ENCODE measurements at places on chromosomes 6 and 20.

DNA sequence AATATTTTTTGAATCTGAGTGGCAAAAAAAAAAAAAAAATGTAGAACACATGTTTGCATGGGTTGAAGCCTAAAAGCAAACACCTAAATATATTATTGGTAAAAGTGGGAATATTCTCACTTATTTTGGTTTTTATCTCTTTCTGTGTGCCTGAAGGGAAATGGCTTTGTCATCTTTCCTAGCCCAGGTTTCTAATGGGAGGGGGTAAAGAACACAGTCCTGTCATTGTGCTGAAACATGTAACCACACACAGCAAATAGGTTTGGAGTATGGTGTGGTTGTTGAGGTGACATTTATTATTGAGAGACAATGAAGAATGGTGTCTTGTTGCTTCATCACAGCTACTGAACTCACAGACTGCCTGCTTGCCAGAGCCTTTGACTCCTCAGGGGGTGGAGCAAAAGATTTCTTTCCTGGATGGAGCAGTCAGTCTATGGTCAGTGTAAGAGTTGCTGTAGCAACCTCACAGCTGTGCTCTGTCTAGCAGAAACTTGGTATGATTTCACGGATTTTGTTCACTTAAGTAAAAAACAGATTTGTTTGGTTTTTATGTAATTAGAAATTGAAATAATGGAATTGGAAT lies 70.2 kb downstream of the CEP57L1 start:
- no peak for DNase-seq

- no peak for DNase-seq
Observed at GRCh38 chr6:42522036-42522435, 41.8 kb upstream of the UBR2 start.

DNA sequence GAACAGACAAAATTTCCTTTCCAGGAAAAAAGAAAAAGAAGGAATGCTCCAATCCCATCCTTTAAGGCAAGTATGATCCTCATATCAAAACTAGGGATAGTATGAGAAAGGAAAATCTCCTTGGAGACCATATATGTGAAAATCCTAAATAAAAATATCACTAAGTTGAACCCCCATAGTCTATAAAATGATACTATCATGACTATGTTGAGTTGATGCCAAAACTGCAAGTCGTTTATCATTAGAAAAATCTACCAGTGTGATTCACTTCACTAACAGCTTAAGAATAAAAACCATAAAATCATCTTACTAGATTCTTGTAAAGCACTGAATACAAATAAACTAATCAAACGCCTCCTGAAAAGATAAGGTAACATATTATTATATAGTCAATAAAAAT lies 76.6 kb upstream of the STXBP5 start:
- DNase-seq = no peak

- peak; percentile 73 for DNase-seq
Observed at GRCh38 chr20:62925420-62926228, 681 bp downstream of the DIDO1 start.

- no peak for DNase-seq
Observed at GRCh38 chr20:34452281-34452982, 63.8 kb upstream of the DYNLRB1 start.

DNA sequence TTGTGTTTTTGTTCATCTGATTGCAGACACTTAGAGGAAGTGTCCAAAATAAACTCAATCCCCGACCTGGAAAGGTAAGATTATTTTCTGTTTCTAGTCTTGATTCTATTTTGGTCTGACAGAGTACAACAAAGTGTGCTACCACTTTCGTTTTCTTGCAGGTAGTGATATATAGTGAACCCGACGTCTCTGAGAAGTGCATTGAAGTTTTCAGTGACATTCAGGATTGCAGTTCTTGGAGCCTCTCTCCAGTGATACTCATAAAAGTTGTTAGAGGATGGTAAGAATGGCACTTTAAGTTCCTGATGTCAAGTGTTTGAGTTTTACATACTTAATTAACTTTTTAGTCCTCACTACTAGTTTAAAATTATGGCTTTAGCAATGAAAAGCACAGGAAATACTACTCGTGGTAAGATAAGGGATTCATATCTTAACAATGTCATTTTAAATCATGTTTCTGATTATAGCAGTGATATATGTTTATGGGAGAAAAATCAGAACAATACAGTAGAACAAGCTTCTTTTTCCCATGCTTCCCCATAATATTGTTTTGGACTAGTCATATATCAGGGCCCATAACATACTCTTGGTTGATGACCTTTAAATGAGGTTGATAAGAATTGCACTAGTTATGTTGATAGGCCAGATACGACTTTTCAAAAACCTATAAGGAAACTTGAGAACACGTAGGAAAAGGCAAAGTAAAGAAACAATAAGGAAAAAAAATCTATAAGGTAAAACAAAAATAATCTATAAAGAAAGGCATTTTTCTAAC lies 104.0 kb downstream of the RTN4IP1 start:
- DNase-seq = no peak

- DNase-seq = no peak
Observed at GRCh38 chr6:148293181-148293995, 49.2 kb upstream of the SASH1 start.

DNA sequence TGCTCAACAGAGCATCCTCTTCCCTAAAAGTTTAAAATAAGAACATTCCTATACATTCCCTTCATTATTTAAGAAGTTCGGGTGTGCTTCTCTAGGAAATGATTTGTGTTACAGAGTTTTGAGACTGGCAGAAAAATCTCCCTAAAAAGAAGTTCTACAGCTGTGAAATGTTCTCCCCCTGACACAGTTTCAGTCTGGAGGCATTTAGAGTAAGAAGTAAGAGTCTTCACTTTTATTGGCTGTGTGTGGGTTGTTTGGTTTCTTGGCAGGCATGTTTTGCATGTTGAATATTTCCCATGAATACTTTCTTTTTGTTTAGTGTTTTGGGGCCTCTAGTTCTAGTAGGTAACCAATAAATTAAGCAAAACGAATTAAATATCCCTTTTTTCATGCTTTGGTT lies 195.9 kb downstream of the TENT5A start:
- DNase-seq = no peak

GRCh38 chr20:46770330-46771194 lies 61.1 kb downstream of the SLC2A10 start:
- no peak for DNase-seq

GRCh38 chr6:14804001-14804784 lies 441.7 kb upstream of the JARID2 start:
- no peak for DNase-seq

GRCh38 chr20:58778760-58779159 lies 71.9 kb downstream of the GNAS-AS1 start:
- no peak for DNase-seq

DNA sequence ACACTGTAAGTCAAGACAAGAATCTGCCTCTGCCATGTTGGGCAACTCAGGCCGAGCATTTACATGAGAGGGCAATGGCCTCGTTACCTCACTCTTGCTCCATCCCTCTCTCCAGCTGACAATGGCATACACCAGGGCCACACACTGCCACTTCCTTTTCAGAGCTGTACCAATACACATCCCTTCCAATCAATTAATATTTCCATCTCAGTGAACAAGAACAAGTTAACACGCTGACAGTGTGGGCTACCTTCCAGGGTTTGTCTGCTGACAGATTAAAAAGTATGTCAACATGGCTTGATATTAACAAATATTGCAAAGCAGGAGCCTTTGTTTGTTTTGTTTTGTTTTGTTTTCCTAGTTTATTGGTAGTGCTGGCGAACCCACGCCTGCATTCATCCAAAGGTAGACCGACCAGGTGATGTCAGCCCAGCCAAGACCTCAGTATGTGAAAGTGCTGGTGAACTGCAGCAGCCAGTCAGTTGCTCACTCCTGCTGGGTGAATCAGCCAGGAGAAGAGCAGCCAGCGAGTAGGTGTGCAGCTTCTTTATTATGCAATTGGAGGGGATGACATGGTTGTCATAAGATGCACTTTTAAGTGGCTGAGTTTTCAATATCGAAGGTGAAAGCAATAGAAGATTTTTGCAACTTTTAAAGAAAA lies 487.3 kb upstream of the JARID2 start:
- no peak for DNase-seq

DNA sequence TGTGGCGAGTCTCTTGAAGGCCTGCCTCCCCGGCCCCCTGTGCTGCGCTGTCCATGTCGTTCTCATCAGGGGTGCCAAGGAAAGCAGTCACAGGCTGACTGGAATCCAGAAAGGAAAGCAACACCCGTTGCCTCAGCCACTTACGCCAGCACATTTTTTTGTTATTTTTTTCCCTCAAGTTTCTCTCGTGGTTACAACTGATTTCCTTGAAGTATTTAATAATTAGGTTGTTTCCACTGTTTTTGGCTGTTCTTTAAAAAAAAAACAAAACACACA lies 17.9 kb upstream of the SLC22A1 start:
- no peak for DNase-seq
